ENCODE measurements at places on chromosomes 13 and 19. TPM values are rescaled to one million over a fixed set of nuclear protein-coding genes. Genes with fewer than 3 reads are reported as not detected.

DNA sequence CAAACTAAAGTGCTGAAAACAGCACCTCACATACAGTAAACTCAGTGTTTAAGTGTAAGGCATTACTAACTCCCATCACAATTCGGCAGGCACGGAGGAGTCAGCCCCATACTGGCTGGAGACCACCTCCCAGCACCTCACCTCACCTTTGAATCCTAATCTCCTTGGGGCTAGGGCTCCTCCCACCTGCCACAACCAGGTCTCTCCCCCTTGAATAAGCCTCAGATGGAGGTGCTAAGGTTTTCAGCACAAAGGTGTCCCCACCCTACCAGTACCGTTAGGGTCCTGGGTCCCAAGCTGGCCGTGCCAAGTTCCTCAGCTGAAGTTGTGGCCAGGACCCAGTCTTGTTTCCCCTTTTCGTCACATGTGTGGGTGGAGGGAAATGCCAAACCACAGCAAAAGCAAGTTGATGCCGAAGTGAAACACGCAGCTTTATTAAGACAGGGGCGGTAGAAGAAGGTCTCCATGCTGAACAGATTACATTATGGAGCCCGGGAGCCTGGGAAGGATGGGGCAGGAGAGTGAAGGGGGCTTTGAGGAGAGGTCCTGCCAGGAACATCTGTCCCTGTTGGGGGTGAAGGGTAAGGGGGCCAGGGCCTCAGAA is at the start of gene IGFLR1:
TSS of gene IGFLR1 (minus strand) at position 332 of the 604 bp plus-strand sequence. CDS start 1,272 bp downstream, outside the sequence.
- peak; percentile 71 for DNase-seq

DNA sequence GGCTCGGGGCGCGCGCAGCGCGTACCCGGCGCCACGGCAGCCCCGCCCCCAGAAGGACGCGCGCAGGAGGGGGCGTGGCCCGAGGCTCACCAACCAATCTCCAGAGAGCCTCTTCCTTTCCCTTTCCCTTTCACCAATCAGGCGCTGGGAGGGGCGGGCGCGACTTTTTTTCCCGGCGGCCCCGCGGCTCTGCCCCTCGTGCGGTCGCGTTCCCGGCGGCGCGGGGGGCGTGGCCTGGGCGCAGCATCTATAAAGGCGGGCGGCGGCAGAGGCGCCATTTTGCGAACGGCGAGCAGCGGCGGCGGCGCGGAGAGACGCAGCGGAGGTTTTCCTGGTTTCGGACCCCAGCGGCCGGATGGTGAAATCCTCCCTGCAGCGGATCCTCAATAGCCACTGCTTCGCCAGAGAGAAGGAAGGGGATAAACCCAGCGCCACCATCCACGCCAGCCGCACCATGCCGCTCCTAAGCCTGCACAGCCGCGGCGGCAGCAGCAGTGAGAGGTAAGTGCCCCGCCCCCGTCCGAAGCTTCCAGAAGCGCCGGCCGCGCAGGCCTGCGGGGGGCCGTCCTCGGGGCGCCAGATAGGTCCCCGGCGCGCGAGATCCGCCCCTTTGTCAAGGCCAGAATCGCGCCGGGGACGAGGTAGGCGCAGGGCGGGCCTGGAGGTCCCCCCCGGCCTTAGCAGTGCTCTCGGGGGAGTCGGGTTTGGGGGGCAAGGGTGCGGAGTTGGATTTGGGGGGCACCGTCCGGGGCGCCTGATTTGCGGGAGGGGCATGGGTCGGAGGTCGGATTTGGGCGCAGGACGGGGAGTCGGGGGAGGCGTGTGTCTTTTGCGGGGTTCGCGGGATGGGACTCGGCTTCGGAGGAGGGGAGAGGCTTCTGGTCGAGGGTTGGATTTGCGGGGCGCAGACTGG is 12.5 kb downstream of the PEAK3 start:
- DNase-seq = peak; percentile 99

GRCh38 chr19:12126707-12127106 is 13.4 kb downstream of the ZNF20 start:
- no peak for DNase-seq

The TEX101 gene
- total RNA-seq = not detected

Measured in CD4-positive, alpha-beta memory T cell (primary cell).